ENCODE measurements at places on chromosomes 4 and X. TPM values are rescaled to one million over a fixed set of nuclear protein-coding genes. Genes with fewer than 3 reads are reported as not detected.

Gene SLC34A2
- total RNA-seq: 1.4 TPM

GRCh38 chr4:73901031-73901430, 31.8 kb downstream of the CXCL1 start:
- DNase-seq: no peak

Gene GPRASP1
- 3.2 TPM for total RNA-seq

Gene POF1B
- 0.75 TPM for total RNA-seq

- no peak for DNase-seq
Measured at GRCh38 chr4:71141125-71141524, 147.7 kb downstream of the DCK start.

DNA sequence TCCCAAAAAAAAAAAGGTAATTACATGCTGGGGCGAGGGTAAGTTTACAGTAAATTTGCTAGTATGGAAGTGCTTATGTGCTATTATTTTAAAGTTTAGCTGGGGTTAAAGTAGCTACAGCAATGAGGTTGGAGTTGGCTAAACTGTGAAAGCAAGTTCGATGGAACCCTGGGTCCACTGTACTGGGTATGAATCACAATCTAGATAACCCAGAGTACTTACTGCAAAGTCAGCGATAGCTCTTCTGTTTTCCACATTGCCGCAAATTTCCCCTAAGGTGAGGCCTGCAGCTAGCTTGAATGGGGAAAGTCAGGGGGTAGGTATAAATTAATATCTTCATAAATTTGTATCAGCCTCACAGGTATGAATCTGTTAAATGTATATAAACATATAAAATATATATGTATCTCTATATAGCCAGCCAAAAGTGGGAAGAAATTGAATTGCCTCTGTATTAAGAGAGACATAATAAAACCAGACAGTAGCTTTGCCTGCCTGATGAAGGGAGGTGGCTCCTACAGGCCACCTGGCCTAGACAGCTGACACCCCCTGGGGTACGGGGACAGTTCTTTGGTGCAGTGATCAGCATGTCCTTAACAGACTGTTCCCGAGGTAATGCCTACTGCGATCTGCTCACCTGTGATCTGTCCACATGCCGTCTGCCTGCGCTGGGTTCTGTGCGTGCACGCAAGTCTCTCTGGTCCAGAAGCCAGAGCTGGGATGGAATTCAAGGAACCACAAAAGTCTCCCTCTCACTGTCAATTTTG, 30.6 kb downstream of the CLRN2 start:
- DNase-seq: no peak

Gene MAGEB4
- not detected for total RNA-seq

- no peak for DNase-seq
Measured at GRCh38 chrX:130680164-130681035, 222.6 kb downstream of the ENOX2 start.

- DNase-seq: no peak
Measured at GRCh38 chrX:153905481-153906095, 1.1 kb downstream of the AVPR2 start.

Gene SYN1
- total RNA-seq: 0.09 TPM

DNA sequence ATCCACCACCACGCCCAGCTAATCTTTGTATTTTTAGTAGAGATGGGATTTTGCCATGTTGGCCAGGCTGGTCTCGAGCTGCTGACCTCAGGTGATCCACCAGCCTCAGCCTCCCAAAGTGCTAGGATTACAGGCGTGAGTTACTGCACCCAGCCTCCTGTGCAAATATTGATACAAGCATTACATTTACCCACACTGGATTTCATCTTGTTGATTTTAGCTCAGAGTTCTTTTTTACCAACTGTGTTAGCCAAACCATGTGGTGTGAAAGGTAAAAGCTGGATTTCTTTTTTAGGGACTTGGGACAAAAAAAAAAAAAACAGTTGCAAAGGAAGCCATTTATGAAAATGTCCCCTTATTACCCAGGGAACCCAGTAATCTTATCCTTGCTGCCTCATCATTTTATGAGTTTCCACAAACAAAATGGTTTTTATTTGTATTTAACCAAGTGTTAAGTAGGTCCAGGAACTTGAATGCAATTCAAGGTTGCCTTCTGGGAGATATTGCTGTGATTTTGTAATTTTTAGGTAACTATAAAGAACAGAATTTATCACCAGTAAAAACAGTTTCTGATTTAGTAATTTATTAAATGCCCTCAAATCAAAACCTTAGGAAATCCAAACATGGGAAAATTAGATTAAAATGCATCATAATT, 202.5 kb downstream of the PALLD start:
- no peak for DNase-seq

DNA sequence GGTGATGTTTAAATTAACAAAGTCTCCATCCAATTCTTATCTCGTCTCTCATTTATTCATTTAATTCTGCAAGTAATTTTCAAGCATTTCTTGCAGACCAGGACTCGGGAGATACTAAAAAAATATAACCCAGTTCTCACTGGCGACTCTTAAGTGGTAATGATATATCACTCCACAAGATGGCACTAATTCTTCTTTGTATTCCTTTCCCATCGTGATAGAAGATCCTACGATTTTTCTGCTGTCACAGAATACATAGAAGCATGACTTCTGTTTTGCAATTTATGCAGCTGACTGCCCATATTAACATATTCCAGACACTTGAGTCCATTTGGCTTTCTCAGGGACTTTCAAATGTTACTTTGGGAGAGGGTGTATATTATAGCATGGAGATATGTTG, 64.0 kb upstream of the FGF13 start:
- no peak for DNase-seq

Gene VEGFC
- 1.3 TPM for total RNA-seq

DNA sequence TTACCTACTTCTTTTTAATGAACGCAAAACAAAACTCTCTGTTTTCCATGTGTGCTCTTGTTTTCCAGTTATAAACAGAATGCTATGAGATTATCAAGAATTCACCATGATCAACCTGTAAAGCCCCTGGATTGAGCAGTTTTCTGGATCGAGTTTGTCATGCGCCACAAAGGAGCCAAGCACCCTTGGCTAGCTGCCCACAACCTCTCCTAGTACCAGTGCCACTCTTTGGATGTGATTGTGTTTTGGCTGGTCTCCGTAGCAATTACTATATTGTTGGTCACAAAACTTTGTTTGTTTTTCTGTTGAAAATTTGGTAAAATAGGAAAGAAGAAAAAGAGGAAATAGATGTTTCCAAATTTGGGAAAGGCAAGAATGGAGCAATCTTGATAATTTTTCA, 51.1 kb downstream of the UGT2B7 start:
- DNase-seq: no peak

Gene CT83
- not detected for total RNA-seq

Gene SERTM2
- 0.09 TPM for total RNA-seq

Gene RHOH
- total RNA-seq: 1.8 TPM

- DNase-seq: no peak
Measured at GRCh38 chrX:122625821-122626220, 558.3 kb upstream of the GRIA3 start.

DNA sequence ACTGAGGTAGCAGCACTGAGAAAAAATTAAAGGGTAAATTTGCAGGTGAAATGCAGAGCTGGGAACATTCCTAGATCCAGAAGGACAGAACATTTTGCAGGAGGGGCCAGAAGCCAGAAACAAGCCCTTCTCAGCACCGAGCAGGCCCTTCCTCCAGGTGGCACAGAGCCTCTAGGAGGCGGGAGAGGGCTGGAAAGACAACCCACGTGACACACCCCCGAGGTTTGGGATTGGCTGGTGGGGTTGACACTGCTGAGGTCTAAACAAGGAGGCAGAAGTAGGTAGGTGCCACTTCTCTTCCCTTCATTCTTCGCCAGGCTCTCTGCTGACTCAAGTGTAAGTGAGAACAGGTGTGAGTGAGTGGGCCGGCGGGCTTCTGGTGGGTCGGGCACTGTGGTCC, at the start of gene PAGE4:
TSS of gene PAGE4 (plus strand) at position 288 of the 400 bp plus-strand sequence. CDS start 1,126 bp downstream, outside the sequence.
- no peak for DNase-seq

Gene KLF8
- total RNA-seq: 0.47 TPM

DNA sequence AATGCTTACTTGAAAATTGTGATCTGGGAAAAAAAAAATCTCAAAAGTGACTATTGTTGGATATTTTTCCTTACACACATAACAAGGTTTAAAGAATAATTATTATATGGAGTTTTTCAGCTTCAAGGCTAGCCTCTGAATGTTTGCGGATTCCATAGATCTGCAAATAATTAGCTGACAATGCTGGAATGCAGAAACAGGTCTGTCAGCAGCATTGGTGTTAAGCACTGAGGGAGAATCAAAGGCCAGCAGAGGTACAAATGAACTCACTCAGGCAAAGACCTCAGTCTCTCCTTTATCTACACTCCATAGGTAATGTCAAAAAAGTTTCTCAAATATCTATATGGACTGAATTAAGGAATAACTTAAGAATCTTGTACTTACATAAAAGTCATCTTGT, 35.1 kb downstream of the SMIM31 start:
- no peak for DNase-seq

GRCh38 chr4:173990126-173990868, 293.2 kb downstream of the FBXO8 start:
- no peak for DNase-seq

Gene STATH
- not detected for total RNA-seq

DNA sequence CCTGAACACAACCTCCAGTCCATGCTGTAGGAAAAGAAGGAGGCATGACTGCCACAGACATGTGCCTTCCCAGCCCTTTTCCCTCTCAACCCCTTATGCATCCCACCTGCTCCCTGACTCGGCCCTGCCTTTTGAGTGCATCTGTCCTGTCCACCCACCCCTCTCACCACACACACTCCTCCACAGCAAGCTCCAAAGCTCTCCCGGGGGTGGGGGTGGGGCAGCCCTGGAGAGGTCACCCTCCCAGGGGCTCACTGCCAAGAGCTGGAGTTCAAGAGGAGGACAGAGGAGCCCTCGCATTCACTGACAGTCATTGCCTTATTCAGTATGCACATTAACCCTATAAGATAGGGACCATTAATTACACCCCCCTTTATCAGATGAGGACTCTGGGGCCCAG, 46.6 kb upstream of the MAMLD1 start:
- DNase-seq: peak; percentile 34

- DNase-seq: no peak
Measured at GRCh38 chrX:9534686-9535085, 69.8 kb downstream of the TBL1X start.

Gene MAGEA1
- total RNA-seq: not detected

DNA sequence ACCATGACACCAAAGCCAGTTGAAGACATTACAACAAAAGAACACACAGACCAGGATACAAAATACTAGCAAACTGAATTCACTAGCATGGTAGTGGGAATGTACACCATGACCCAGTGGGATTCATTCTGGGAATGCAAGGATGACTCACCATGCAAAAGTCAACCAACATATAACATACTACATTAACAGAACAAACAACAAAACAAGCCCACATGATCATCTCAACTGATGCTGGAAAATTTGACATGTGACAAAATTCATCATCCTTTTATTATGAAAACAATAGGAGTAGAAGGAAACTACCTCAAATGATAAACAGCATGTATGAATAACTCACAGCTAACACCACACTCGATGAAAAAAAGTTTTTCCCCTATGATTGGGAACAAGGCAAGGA, 190.2 kb downstream of the DCLK2 start:
- no peak for DNase-seq

- no peak for DNase-seq
Measured at GRCh38 chr4:79472693-79473438, 64.8 kb upstream of the GK2 start.

Gene NAP1L3
- total RNA-seq: 1.2 TPM

DNA sequence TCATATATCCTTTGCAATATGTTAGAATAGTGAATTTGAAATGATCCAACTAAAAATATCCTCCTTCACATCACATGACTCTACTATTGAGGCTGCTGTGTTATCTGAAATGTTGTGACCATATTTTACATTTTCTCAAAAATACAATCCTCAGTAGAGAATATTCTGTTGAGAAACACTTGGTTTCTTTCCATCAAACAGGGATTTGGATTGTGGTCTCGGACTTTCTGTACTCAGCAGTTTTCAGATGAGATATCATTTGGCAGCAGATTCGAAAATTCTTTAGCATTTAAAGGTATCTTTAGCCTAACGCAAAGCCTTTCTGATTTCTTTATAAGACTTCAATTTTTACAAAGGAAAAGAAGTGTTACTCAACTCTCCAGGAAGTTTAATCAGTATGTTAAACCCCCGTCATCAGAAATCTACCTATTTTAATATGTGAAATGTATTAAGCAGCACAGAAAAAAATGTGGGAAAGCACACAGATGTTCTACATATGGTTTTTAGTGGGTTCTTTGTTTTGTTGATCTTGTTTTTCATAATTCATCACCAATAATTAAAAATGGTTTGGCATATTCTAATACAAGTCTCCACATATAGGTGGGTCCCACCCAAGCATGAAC, 55.4 kb upstream of the ANXA3 start:
- DNase-seq: no peak

Gene REELD1
- 0.08 TPM for total RNA-seq

DNA sequence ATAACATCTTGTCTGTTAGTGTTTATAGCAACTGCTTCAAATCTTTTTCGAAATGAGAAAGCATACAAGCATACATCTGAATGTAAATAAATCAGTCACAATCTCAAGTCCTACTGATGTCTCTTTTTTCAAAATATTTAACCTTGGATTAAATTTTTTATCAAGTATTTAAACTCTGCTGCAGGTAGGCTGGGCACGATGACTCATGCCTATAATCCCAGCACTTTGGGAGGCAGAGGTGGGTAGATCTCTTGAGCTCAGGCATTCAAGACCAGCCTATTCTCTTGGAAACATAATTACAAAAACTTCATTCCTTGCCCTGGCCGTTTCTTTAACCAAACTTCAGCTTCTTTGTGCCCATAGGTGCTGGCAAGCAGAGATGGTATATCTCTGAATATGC, 540.3 kb upstream of the GALNT7 start:
- no peak for DNase-seq

- DNase-seq: no peak
Measured at GRCh38 chrX:39601231-39602177, 496.3 kb downstream of the BCOR start.

GRCh38 chr4:157574606-157575005, 354.1 kb downstream of the GRIA2 start:
- DNase-seq: no peak

- no peak for DNase-seq
Measured at GRCh38 chrX:24376403-24376802, 16.0 kb downstream of the SUPT20HL1 start.

DNA sequence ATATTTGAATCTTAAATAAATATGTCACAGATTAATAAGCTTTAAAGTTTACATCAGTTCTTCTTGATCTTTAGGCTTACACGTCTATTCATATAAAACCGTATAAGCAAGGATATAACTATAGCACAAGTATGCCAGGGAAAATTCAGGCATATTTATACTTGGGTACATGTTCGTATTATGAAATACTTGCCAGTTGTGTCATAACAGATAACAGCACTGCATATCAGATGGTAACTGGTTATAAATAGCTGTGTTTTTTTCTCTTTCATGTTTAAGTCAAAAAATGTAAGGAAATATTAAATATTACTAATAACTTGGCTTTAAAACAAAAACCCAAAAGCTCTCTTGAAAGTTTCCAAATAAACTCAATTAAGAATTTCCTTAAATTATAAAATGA, 17.5 kb downstream of the BRWD3 start:
- DNase-seq: no peak

GRCh38 chr4:102399021-102399420, 53.7 kb upstream of the SLC39A8 start:
- DNase-seq: no peak

GRCh38 chr4:5050520-5051277, 581 bp upstream of the STK32B start:
- DNase-seq: peak; percentile 60

Gene ZNF674
- 3.6 TPM for total RNA-seq

Gene PCYT1B
- 2.1 TPM for total RNA-seq

GRCh38 chrX:24405959-24406358, 45.5 kb downstream of the SUPT20HL1 start:
- no peak for DNase-seq

Gene NEUROG2
- total RNA-seq: not detected
